ENCODE measurements at places on chromosomes 16 and 17. TPM values are rescaled to one million over a fixed set of nuclear protein-coding genes. Genes with fewer than 3 reads are reported as not detected.

The MT4 gene
- total RNA-seq = not detected

The KCNJ18 gene
- total RNA-seq = not detected

The OR2C1 gene
- not detected for total RNA-seq

The SETD6 gene
- total RNA-seq = 8.1 TPM

The NLRC3 gene
- 14.4 TPM for total RNA-seq

- H3K4me3 ChIP-seq = no peak overlapping the region
- no peaks in the 10 kb centered on the region for H3K36me3 ChIP-seq
- no peak for DNase-seq
These were observed 16.4 kb downstream of the CDH5 start for GRCh38 chr16:66382966-66383299.

- H3K27me3 ChIP-seq = peaks cover 4% of the 10 kb centered on the region
- peaks cover 6% of the 10 kb centered on the region for H3K4me1 ChIP-seq
- no peak for DNase-seq
- H3K27ac ChIP-seq = no peak overlapping the region
These were observed 50.3 kb downstream of the RPH3AL start for GRCh38 chr17:302300-302698.

- no peaks in the 10 kb centered on the region for H3K36me3 ChIP-seq
- DNase-seq = no peak
- H3K4me3 ChIP-seq = no peak overlapping the region
- no peak overlapping the region for H3K27ac ChIP-seq
- no peaks in the 10 kb centered on the region for H3K4me1 ChIP-seq
- peaks cover 3% of the 10 kb centered on the region for H3K27me3 ChIP-seq
These were observed 9.0 kb upstream of the G6PC1 start for GRCh38 chr17:42891539-42892152.

- DNase-seq = peak; percentile 25
- peak overlapping the region; percentile 31 for H3K27ac ChIP-seq
- H3K27me3 ChIP-seq = no peaks in the 10 kb centered on the region
- H3K4me3 ChIP-seq = no peak overlapping the region
These were observed 82.2 kb upstream of the ARL4D start for GRCh38 chr17:43316522-43317142.

- H3K27ac ChIP-seq = no peak overlapping the region
- H3K4me3 ChIP-seq = no peak overlapping the region
- no peaks in the 10 kb centered on the region for H3K36me3 ChIP-seq
- H3K4me1 ChIP-seq = no peaks in the 10 kb centered on the region
- no peaks in the 10 kb centered on the region for H3K27me3 ChIP-seq
These were observed 91.6 kb upstream of the DNAH9 start for GRCh38 chr17:11506635-11507034.

DNA sequence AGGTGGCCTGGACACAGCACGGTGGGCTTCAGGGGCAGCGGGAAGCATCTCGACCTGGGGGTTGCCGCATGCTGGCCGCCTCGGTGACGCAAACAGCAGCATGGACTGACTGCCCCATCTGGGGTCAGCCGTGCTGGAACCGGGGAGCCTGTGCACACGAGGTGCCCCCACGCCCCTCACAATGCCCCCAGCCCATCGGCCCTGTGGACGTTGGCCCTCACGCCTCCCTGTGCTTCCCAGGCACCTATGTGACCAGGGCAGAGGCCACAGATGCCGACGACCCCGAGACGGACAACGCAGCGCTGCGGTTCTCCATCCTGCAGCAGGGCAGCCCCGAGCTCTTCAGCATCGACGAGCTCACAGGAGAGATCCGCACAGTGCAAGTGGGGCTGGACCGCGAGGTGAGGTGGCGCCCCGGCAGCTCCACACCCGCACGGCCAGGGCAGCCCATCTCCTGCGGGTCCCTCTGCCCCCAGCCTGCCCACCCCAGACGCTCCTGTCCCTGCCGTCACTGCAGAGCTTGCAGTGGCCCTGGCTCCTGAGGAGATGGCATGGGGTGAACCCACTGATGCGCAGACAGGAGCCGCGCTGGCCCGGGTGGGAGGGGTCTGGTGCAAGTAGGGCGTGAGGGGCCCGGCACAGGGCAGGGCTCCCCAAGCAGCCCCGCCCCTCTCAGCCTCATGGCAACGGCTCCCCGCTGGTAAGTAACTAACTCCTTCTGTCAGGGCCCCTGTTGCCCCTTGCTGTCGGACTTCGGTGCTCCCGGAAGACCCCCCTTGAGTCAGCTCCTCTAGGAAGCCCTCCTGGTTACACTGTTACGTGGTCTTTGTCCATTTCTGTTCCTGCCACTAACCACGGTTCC lies 13.6 kb downstream of the CDH15 start:
- no peak for DNase-seq
- no peak overlapping the region for H3K27ac ChIP-seq
- no peaks in the 10 kb centered on the region for H3K27me3 ChIP-seq
- peaks cover 11% of the 10 kb centered on the region for H3K4me1 ChIP-seq
- H3K4me3 ChIP-seq = no peak overlapping the region
- H3K36me3 ChIP-seq = no peaks in the 10 kb centered on the region

DNA sequence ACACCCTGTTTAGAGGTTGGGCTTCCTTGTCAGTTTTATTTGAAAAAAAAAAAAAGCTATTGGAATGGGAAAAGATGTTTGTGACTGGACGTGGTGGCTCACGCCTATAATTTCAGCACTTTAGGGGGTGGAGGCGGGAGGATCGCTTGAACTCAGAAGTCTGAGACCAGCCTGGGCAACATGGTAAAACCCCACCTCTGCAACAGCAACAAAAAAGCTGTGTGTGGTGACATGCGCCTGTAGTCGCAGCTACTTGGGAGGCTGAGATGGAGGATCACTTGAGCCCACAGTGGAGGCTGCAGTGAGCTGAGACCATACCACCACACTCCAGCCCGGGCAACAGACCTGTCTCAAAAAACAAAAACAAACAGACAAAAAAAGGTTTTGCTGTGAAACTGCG lies 66.1 kb upstream of the SIAH1 start:
- DNase-seq = no peak
- no peaks in the 10 kb centered on the region for H3K36me3 ChIP-seq
- no peak overlapping the region for H3K27ac ChIP-seq

GRCh38 chr17:4708436-4708835 lies 2.0 kb upstream of the ARRB2 start:
- peak overlapping the region; percentile 44 for H3K27ac ChIP-seq
- peaks cover 20% of the 10 kb centered on the region for H3K36me3 ChIP-seq
- H3K4me1 ChIP-seq = peaks cover 48% of the 10 kb centered on the region

DNA sequence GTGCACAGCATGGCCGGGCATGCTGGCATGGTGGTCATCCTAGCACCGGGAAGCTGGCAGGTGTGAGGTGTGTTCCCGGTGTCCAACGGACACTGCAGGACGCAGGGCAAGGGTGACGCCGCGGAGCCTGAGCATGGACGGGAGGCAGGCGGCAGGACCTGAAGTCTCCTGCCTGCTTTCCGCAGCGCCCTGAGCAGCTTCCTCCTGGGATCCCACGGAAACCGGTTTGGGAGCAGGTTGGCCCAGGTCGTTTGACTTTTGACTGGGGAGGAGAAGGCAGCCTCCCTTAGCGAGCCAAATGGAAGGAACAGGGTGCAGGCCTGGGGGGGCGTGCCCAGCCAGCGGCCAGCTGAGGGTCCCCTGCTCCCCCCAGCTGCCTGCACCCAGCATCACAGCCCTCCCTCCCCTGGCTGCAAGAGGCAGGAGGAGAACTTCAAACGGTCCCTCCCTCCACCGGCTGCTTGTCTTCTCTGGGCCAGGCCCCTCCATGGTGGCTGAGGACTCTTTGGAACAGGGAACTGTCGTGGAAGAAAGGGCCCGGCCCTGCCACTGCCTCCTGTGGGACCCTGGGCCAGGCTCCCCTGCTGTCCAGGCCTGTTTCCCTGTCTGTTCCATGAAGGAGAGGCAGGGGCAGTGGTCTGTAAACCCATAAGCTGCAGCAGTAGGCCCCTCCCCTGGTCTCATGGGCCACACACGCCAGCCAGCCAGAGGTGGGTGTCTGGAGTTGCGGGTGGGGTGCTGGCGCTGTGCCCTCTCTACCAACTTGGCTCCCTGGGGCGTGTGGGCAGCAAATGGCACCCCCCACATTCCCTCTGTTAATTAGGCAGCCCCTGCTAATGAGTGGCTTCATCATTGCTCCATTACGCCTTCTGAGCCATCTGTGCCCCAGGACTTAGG lies 7.8 kb upstream of the ADGRG1 start:
- no peak for DNase-seq
- no peaks in the 10 kb centered on the region for H3K36me3 ChIP-seq
- no peak overlapping the region for H3K27ac ChIP-seq
- no peaks in the 10 kb centered on the region for H3K4me1 ChIP-seq
- H3K27me3 ChIP-seq = no peaks in the 10 kb centered on the region
- H3K4me3 ChIP-seq = no peak overlapping the region

Data from activated naive CD4-positive, alpha-beta T cell treated with anti-CD3 and anti-CD28 coated beads for 36 hours (primary cell).